ENCODE measurements at places on chromosomes 7 and 10.
A peak's percentile ranks its signal among the peaks of the same experiment; 100 is the strongest.

DNA sequence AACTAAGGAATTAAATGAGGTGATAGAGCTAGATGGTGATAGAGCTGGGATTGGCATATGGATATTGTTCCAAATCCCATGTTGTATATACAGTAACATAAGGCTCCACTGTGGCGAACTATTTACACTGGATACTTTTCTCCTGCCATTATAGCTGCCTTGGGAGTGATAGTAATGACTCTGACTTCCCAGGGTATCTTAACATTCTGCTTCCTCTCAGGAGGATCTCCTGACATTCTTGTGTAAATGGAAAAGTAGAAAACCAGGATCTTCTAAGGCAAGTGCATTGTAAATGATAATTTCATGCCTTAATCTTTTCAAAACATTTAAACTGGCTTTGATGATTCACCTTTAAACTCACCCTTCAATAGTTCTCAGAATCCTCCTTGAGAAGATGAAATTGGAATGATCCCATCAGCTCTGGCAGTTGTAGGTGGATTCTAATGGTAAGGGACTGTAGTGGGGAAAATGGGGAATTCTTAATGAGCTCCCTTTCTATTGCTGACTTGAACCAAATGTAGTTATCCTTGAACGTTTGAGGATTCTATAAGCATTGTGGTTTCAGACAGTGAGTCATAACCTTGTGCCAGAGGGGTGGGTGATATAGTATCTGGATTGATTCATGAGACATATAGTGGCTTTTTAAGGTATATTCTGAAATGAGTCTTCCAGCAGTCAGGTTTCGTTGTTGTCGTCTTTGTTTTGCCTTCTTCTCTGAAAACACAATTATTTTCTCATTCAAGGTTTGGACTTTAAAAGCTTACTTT, 450.0 kb downstream of the SUGCT start:
- DNase-seq, result no peak

DNA sequence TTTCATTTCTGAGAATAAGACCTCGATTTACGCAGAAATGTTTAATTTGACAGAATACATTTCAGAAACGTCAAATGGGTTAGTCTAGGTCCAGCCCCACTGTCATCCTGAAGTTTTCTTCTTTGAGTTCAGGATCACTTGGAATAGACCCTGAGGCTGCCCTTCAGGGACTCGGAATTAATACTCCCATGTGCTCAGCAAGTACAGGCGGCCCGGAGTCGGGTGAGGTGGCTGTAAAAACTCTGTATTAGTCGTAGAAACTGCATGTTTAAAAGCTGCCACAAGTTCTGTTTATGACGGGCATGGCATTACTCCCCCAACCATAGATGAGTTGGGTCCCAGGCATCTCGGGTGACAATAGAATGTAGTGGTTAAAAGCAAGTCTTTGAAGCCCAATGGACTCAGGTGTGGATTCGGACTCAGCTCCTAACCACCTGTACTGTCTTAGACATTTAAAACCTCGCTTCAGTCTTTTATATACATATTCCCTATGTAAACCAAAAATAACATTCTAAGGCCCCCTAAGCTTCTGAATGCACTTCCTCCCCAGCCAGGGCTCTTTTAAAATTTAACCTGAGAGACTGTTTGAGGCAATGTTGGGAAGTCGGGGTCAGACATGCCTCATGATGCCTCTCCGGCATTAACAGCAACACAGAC, 216.3 kb downstream of the ADARB2 start:
- DNase-seq, result no peak

- DNase-seq, result no peak
These were observed 142.8 kb downstream of the LYZL1 start for GRCh38 chr10:29431711-29432110.

DNA sequence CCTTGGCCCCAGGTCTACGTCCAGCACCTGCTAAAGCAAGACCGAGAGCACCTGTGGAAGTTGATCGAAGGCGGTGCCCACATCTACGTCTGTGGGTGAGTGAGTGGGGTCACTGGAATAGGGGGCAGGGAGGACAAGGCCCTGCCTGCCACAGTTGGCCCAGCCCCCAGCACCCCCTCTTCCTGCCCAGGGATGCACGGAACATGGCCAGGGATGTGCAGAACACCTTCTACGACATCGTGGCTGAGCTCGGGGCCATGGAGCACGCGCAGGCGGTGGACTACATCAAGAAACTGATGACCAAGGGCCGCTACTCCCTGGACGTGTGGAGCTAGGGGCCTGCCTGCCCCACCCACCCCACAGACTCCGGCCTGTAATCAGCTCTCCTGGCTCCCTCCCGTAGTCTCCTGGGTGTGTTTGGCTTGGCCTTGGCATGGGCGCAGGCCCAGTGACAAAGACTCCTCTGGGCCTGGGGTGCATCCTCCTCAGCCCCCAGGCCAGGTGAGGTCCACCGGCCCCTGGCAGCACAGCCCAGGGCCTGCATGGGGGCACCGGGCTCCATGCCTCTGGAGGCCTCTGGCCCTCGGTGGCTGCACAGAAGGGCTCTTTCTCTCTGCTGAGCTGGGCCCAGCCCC, 8.1 kb downstream of the TMEM120A start:
- DNase-seq, result no peak

- no peak for DNase-seq
These were observed 266.6 kb downstream of the DNAJB9 start for GRCh38 chr7:108836256-108836655.

- DNase-seq, result peak; percentile 1
These were observed 337.5 kb upstream of the KCND2 start for GRCh38 chr7:119935418-119936025.

GRCh38 chr10:71211775-71212317, 524 bp upstream of the UNC5B start:
- no peak for DNase-seq

- DNase-seq, result no peak
These were observed 7.2 kb downstream of the GNB2 start for GRCh38 chr7:100680576-100681271.

All from GM12864 (cell line).